ENCODE measurements at places on chromosomes 12 and 14. TPM values are rescaled to one million over a fixed set of nuclear protein-coding genes. Genes with fewer than 3 reads are reported as not detected.

Gene NIN
- 33.4 TPM for total RNA-seq

Gene PCED1B
- total RNA-seq = 0.27 TPM

Gene ATP23
- 10.1 TPM for total RNA-seq

Gene CLEC7A
- total RNA-seq = not detected

Gene RDH12
- not detected for total RNA-seq

Gene FLRT2
- total RNA-seq = 72.3 TPM

Gene ESPL1
- 1.5 TPM for total RNA-seq

Gene DLGAP5
- total RNA-seq = 23.8 TPM

Gene CMA1
- total RNA-seq = not detected

Gene PTPN21
- total RNA-seq = 10.3 TPM

Gene INHBE
- total RNA-seq = 0.99 TPM

Gene C12orf76
- total RNA-seq = 11.9 TPM

Gene TPPP2
- total RNA-seq = not detected

Gene EAPP
- total RNA-seq = 56.1 TPM

Gene FOXA1
- total RNA-seq = not detected

Gene ANKS1B
- 47.0 TPM for total RNA-seq

Gene SMIM10L1
- total RNA-seq = 8.3 TPM

Gene TMEM52B
- total RNA-seq = under 0.01 TPM

Gene EGLN3
- 0.18 TPM for total RNA-seq

Gene ADAMTS20
- not detected for total RNA-seq
